ENCODE measurements at places on chromosomes 3 and 15. TPM values are rescaled to one million over a fixed set of nuclear protein-coding genes. Genes with fewer than 3 reads are reported as not detected.

Gene COL6A6
- total RNA-seq = 0.11 TPM

Gene HESX1
- 1.4 TPM for total RNA-seq

Gene SPINK8
- not detected for total RNA-seq

Gene ROPN1
- not detected for total RNA-seq

Gene CD200R1L
- total RNA-seq = not detected

Gene FEZF2
- not detected for total RNA-seq

Gene ZNF106
- 97.6 TPM for total RNA-seq

Gene MCTP2
- total RNA-seq = 4.1 TPM

Gene ZDHHC19
- not detected for total RNA-seq

Gene EXD1
- 0.11 TPM for total RNA-seq

Gene RETNLB
- not detected for total RNA-seq

Gene STAB1
- 0.62 TPM for total RNA-seq

Gene GOLGA8J
- total RNA-seq = 0.11 TPM

Gene TERB2
- total RNA-seq = not detected

All from uterine smooth muscle cell (primary cell).